NCI-H187 treated with DMSO at 0.1 percent for 48 hours (cell line): ENCODE measurements at places on chromosomes 16 and 17.

GRCh38 chr16:81711657-81712319 lies 67.3 kb upstream of the PLCG2 start:
- DNase-seq, result no peak

GRCh38 chr17:65039336-65039988 lies 17.1 kb downstream of the GNA13 start:
- DNase-seq, result no peak

GRCh38 chr17:9331279-9332131 lies 244.1 kb downstream of the STX8 start:
- no peak for DNase-seq

- no peak for DNase-seq
These were observed 27.1 kb downstream of the TBC1D3B start for GRCh38 chr17:36149296-36149820.
